SJCRH30 (cell line): ENCODE measurements at places on chromosomes 7 and 10. TPM values are rescaled to one million over a fixed set of nuclear protein-coding genes. Genes with fewer than 3 reads are reported as not detected.

DNA sequence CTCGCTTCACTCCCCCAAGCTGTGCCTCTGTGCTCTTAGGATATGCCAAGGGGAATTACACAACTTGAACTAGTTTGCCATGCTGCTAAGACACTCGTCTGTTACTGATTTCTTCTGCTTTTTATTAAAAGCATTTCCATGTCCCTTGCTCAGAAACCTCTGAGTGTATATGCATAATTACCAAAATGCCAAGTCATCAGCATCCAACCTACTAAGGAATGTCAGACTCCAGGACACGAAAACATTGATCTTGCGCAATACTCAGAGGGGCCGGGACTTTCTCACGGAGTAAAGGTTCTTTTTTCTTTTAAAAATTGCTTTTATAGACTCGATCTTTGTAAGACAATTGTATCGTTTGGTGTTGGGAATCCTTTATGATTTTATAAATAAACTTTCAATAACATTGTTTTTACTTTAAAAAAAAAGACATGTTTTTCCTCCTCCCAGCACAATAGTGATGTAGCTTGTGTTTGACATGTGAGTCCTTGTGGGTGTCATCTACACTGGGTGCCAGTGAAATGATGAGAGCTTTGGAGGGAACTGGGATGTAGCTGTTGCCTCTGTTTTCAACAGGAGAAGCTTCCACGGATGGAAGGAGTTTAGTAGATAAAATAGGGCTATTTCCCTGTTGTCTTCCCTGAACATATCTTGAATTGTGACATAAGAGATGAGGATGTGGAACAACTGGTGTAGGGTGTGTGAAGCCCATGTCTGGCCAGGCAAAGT, 43.6 kb downstream of the CNNM1 start:
- H3K36me3 ChIP-seq = no peaks in the 10 kb centered on the region
- no peak overlapping the region for H3K27ac ChIP-seq
- no peaks in the 10 kb centered on the region for H3K4me1 ChIP-seq
- H3K27me3 ChIP-seq = peaks cover 7% of the 10 kb centered on the region; the same call in 1 of the 2 replicates

- H3K27ac ChIP-seq = no peak within 1 kb of the TSS
- peak; percentile 73 for DNase-seq
- peaks cover 4% of the 10 kb centered on the region; the same call in 1 of the 2 replicates for H3K4me1 ChIP-seq
Observed at GRCh38 chr7:6272481-6273323, at the start of gene CYTH3. Gene CYTH3, minus strand, starts transcription at chr7:6272624. Its CDS starts 117 bp downstream, at chr7:6272507.

DNA sequence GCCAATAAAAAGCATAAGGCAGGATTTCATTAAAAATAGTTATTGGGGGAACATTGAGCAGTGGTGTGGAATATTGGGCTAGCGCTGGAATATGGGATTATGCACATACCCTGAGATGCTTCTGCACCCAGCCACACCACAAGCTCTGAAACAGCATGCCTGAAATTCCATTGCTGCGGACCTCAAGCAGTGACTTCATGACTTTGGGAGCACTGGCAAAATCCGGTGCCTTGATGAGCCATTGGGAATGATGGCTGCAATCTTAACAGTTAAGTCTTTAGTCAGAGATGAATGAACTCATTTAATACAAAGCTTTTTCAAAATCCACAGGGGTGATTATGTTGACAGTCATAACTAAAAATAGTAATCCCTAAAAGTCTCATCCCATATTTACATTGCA, 274.7 kb upstream of the MTPN start:
- no peaks in the 10 kb centered on the region for H3K27me3 ChIP-seq
- H3K27ac ChIP-seq = no peak overlapping the region
- no peaks in the 10 kb centered on the region for H3K36me3 ChIP-seq
- peak; percentile 22 for DNase-seq
- H3K4me3 ChIP-seq = no peak overlapping the region
- H3K4me1 ChIP-seq = peaks cover 7% of the 10 kb centered on the region; the same call in 1 of the 2 replicates

The PNPLA8 gene
- total RNA-seq = 23.7 and 27.9 TPM in 2 replicates

The HGF gene
- total RNA-seq = 0.16 TPM in 1 of 2 replicates, not detected in the other

The ECHS1 gene
- 63.6 and 65.7 TPM in 2 replicates for total RNA-seq

The GRID2IP gene
- 0.12 and 0.20 TPM in 2 replicates for total RNA-seq
